ENCODE measurements at places on chromosomes 2 and 18.

- no peak for DNase-seq
Measured at GRCh38 chr2:166491461-166491860, 2.6 kb downstream of the SCN7A start.

GRCh38 chr18:46220116-46220515 lies 115.9 kb downstream of the HAUS1 start:
- no peak for DNase-seq

DNA sequence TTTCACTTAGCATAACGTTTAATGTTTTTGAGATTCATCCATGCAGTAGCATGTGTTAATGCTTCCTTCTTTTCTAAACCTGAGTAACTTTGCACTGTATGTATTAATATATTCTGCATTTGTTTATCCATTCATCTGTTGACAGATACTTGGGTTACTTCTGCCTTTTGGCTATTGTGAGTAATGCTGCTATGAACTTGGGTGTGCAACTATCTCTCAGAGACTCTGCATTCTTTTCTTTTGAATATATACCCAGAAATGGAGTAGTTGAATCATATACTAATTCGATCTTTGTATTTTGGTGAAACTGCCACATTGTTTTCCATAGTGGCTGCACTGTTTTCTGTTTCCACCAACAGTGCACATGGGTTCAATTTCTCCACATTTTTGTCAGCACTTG lies 128.3 kb downstream of the SH3BP4 start:
- DNase-seq = no peak

GRCh38 chr2:9681427-9681817 lies 50.6 kb upstream of the YWHAQ start:
- DNase-seq = no peak

DNA sequence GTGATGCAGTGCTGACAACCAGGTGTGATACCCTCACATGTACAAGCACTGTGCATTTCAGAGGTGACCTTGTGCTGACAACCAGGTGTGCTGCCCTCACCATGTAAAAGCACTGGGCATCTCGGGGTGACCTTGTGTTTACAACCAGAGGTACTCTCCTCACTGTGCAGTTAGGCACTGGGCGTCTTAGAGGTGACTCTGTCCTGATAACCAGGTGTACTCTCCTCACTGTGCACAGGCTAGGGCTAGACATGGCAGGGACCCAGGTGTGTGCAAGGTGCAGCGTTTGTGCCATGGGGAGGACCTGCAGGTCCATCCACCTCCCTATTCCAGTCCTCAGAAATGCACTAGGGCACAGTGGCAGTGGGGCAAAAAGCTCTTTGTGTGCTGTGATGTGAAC lies 8.5 kb upstream of the ALKAL2 start:
- no peak for DNase-seq

DNA sequence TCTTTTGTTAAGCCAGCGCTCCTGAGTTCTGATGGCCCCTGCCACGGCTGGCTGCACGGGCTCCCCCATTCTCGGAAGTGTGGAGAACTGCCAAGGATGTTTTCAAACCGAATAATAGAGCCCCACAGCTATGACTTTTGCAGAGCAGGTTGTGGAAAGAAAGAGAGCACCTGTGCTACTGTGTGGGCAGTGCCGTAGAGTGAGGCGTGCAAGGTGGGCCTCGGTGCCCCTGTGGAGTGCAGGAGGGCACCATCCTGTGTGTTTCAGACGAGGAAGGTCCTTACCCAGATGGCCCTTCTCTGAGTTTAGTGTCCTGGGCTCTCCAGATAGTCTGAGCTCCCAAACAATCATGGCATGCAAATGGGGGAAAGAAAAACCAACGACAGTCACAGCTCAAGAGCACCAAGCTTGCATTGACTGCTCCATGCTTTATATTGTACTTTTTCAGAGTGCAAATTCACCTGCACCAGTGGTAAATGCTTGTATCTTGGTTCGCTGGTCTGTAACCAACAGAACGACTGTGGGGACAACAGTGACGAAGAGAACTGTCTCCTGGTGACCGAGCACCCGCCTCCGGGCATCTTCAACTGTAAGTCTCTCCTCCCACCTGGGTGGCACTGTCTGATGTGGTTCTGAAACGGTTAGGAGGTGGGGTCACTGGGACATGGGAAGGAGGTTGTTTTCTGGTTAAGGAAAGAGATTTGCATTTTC lies 219.4 kb downstream of the LDLRAD4 start:
- no peak for DNase-seq

DNA sequence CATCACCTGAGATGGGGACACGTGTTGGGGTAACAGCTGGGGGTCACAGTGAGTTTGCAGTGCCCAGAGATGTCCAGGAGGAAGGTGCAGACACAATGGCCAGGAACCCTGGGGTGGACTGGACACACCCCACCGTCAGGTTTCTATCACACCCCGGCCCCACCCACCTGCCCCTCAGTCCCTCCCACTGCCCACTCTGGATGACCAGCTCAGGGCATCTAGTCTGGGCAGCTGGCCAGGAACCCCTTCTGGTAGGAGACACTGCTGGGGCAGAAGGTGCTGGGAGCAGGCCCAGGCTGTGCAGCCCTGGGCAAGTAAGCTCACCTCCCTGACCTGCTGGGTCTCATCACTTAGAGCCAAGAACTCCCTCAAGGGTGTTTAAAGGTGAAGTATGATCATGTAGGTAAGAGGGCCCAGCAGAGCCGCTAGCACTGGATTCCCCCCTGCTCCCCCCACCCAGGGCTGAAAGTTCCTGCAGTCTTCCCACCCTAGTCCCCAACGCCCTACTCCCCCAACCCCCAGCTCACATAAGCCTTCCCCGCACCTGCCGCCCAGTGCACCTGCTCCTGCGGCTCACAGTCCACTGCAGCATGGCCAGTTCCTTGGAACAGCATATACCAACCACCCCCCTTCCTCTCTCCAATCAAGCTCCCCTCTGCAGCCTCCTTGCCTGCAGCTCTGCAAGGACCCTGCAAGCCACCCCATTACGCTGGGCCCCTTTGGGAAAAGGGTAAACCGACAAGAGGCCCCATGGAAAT lies 17.3 kb downstream of the BIN1 start:
- DNase-seq = no peak

GRCh38 chr18:59276047-59276446 lies 2.8 kb upstream of the RAX start:
- no peak for DNase-seq
